ENCODE measurements at places on chromosomes 5 and 9. TPM values are rescaled to one million over a fixed set of nuclear protein-coding genes. Genes with fewer than 3 reads are reported as not detected.

BTNL9 gene
- total RNA-seq = not detected

FAM53C gene
- 16.4 TPM for total RNA-seq

HARS1 gene
- total RNA-seq = 62.9 TPM

DNA sequence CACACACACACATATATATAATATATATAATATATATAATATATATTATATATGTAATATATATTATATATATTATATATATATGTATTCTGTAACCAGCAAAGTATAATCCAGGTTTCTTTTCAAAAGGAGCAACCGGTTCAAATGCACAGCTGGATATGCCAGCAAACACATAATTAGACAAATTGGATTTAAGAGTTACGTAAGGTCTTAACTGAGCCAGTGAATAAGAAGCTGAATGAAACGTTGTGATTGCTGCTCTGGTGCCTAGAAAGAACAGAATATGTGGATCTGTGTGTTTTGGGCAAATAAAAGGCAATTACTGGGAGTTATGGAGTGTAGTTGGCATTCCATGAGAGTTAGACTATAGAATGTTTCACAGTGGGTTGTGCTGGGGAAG lies 178.1 kb downstream of the SLF1 start:
- no peak for DNase-seq

GRCh38 chr9:80320480-80320879 lies 748.7 kb downstream of the TLE4 start:
- peak; percentile 1 for DNase-seq

DNA sequence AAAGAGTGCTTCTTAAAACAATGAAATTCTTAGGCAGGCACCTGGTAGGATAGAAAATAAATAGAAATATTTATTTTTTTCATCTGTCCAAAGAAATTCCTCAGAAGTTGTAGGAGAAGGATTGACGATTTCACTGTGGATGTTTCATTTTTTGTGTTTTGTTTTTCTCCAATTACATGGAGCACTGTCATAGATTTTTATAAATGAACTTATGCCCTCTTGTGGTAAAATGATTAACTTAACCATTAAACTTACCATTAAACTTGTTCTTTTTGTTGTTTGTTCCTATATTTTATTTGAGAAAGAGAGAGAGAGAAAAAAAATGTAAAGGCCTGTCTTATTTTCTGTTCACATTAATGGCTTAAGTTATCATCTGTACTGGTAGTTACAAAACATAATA lies 339.2 kb downstream of the PRR16 start:
- peak; percentile 62 for DNase-seq

GRCh38 chr9:136093995-136094881 lies 851 bp downstream of the NACC2 start:
- peak; percentile 52 for DNase-seq

- DNase-seq = no peak
Observed at GRCh38 chr9:111853450-111853827, 43.2 kb upstream of the UGCG start.

- no peak for DNase-seq
Observed at GRCh38 chr5:169670769-169671525, 33.9 kb downstream of the DOCK2 start.

DNA sequence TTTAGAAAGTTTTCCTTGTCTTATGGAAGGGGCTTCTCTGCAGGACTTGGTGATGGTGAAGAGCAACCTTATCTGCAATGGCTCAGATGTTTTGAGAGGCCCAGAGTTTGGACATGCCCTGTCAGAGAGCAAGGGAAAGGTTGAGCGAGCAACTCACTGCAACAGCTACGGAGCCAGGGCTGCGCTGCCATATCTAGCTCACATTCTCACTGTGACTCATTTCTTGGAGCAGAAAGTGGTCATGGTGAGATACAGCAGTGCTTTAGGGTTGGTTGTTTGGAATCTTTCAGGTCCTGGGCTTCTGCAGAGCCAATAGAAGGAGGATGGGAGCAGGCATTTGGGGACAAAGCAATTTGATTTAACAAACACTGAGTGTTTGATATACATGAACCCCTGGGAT lies 12.3 kb downstream of the GLRA1 start:
- peak; percentile 2 for DNase-seq

DNA sequence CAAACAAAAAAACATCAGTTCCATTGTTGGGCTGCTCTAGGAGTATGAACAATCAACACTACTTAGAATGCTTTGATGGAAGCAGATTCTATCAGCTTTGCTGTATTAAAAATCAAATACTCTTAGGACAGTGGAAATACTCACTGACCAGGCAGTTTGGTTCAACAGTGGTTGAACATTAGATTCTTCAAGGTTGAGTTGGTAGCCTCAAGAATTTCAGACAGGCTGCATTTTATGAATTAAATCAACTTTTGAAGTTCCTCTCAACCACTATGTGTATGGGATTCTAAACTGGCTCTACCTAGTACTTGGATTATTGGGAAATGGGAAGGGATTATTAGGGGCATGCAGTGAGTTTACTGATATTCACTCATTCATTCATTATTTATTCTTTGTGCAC lies 35.0 kb downstream of the ACTBL2 start:
- no peak for DNase-seq

- no peak for DNase-seq
Observed at GRCh38 chr9:4117835-4118610, 181.8 kb downstream of the GLIS3 start.
